ENCODE measurements at places on chromosomes 11 and 22.

DNA sequence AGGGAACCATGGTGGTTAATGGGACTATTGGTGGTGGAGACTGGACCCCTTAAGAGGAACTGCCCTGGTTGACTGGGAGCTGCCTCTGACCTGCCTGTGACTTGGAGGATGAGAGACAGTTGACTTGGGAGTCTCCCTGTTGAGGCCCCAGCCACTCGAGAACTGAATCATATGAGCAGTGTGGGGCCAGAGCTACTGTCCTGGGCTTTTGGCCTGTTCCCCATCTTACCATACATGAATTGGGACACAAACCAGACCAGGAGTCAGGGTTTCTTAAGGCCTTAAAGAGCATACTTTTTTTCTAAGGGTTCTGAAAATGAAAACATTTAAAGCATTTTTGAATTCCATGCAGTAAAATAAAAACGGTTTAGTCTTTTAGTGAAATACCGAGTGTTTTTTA lies 92.8 kb downstream of the TEAD1 start:
- no peak for DNase-seq

- no peak for DNase-seq
Measured at GRCh38 chr11:68947151-68947550, 33.6 kb downstream of the MRGPRD start.

- no peak for DNase-seq
Measured at GRCh38 chr22:44089717-44090570, 65.8 kb downstream of the PARVB start.

GRCh38 chr11:47499161-47499560 lies 50.2 kb upstream of the RAPSN start:
- DNase-seq: no peak

GRCh38 chr22:49307481-49307830 lies 520.2 kb downstream of the BRD1 start:
- no peak for DNase-seq

- DNase-seq: no peak
Measured at GRCh38 chr11:124075841-124076651, 34.9 kb upstream of the OR10G7 start.

DNA sequence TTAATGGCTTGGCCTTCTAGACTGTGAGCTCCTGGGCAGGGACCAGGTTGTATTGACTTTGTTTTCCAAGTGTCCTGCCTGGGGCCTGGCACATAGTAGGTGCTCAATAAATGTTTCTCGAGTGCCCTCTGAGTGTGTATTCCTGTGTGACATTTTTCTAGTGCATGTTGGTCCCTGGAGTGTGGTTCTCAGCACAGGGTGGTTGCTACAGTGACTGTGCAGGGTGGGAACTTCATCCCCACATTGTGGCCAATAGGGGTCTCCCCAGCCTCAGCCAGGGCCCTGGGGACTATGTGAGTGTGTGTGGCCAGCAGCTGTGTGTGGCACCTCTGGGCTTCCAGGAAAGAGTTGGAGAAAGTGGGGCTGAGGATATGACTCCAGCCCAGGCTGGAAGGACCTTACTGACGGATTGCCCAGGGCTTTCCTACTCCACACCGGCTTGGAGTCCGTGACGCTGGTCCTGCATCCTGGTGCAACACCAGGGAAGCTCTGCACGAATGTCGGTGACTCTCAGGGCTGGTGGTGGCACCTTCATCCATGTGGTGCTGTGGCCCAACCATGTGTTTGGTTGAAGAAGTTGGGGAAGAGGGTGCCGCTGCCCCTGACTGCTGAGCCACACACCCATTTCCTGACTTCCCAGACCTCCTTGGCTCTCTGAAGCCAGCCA lies 9.0 kb upstream of the MARK2 start:
- peak; percentile 54 for DNase-seq

DNA sequence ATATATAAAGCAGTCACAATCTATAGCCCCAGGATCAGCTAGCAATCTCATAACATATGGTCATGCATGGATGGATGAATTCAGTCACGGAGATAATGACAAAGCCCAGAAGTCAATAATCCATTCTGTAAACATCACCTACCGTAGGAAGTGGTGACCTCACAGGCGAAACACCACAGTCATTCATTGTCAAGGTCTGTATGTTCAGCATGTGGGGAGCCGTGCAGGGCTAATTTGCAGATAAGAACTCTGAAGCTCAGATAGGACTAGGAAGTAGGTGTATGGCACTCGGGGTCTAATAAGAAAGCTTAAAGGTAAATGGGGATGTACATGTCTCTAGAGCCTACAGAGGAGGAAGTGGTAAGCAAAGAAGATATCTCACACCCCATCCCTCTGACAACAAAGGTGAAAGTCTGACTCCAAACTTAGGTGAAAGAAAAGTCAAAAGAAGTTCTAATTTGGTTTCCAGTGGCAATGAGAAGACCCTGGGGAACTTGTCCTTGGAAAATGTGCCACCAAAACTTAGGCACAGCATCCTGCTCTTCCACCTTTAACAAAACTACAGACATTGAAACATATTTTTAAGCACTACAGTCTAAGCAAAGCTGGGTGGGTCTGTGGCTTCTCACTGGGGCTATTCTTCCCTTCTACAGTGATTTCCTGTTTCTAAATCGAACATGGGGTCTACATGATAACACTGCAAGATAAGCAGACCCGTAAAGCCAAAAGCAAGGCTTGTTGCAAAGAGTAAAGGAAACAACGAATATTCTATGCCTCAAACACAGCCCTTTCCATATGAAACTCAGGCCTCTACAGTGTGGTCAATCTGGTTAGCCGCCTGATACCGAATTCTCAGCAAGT lies 5.2 kb downstream of the CRTAM start:
- DNase-seq: no peak

GRCh38 chr11:118219244-118219643 lies 5.6 kb downstream of the JAML start:
- DNase-seq: no peak

GRCh38 chr22:23315341-23315917 lies 135.1 kb downstream of the BCR start:
- DNase-seq: no peak

GRCh38 chr11:11710556-11710955 lies 88.8 kb upstream of the GALNT18 start:
- DNase-seq: no peak

DNA sequence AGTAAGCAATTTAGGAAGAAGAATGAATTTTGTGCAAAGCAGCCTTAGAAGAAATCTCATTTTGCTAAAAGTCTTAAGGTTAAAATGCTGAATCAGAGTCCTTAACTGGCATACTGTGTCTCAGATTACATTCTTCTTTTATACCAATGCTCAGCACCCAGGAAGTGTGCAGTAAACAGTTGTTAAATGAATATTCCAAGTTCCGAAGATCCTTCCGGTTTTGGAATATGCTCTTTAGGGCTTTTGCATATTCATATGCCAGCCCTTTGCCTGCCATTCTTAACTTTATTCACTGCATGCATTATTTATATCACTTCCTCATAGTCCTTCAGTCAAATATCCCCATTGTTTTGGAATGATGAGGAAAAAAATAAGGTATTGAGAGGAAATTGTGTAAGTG lies 242.0 kb downstream of the DDX10 start:
- DNase-seq: peak; percentile 19

- no peak for DNase-seq
Measured at GRCh38 chr11:111185266-111185665, 60.3 kb upstream of the POU2AF2 start.

- no peak for DNase-seq
Measured at GRCh38 chr11:11016068-11016467, 158.2 kb upstream of the ZBED5 start.

- no peak for DNase-seq
Measured at GRCh38 chr11:29482510-29482909, 534.3 kb downstream of the KCNA4 start.

- DNase-seq: no peak
Measured at GRCh38 chr11:61059260-61059752, 43.0 kb upstream of the CD5 start.

GRCh38 chr22:43337946-43338345 lies 5.2 kb downstream of the SCUBE1 start:
- DNase-seq: no peak

- no peak for DNase-seq
Measured at GRCh38 chr22:19201869-19202798, 23.6 kb upstream of the SLC25A1 start.

- DNase-seq: no peak
Measured at GRCh38 chr11:41053894-41054293, 405.6 kb downstream of the LRRC4C start.

DNA sequence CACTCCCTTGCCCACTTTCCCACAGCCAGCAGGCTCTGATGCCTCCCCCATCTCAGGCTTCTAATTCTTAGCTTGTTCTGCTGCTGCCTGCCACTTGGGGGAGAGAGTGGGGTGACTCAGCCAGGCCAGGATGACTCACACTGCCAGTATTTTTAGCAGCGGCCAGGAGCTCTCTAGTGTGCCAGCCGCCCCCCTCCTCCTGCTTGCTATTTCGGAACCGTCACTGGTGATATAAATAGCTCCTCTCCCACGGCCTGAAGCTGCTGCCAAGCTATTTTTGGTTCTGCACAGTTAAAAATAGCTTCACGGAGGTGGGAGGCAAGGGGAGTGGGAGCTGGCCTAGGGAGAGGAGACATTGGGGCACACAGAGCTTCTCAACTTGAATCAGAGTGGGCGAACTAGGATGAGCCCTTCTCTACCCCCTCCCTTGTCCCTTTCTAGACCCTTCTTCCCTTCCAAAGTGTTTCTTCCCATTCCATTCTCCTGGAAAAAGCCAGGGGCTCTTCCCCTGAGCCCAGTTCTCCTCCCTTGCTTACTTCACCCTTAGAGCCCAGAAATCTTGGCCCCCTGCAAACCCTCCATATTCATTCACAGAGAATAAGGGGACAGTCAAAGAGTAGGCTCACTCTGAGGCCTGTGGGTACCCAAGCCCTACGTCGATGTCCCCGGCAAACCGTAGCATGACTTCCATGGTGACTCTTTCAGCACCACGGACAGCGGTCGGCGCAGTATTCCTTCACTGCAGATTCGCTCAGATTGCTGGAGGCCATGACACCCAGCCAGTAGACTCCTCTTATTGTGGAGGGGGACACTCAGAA lies 2.5 kb upstream of the NPAS4 start:
- peak; percentile 97 for DNase-seq

- DNase-seq: no peak
Measured at GRCh38 chr11:64316672-64317324, 561 bp downstream of the TRMT112 start.

DNA sequence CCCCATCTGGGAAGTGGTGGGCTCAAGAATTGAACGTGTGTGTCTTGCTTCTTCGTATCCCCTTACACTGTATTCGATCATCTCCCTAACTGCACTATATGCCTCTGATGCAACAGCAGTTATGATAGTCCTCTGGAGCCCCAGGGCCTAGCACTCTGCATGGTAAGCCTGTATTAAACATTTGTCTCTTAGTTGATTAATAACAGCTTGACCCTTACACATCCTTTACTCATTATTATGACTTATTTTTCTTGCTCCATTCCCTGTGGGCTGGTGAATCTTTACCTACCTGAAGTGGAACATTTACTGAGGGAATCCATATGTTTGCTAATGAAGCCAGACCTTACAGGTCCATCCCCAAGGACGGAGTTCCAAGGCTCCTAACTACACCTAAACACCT lies 5.6 kb downstream of the STX3 start:
- no peak for DNase-seq

DNA sequence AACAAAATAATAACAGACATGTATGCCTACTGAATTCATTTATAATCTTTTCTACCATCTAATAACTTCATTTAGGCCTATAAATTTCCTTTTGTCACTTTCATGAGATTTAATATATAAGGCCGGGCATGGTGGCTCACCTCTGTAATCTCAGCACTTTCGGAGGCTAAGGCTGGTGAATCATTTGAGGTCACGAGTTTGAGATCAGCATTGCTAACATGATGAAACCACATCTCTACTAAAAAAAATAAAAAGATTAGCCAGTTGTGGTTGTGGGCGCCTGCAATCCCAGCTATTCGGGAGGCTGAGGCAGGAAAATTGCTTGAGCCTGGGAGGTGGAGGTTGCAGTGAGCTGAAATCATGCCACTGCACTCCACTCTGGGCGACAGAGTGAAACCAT lies 14.2 kb upstream of the NTM start:
- DNase-seq: no peak

DNA sequence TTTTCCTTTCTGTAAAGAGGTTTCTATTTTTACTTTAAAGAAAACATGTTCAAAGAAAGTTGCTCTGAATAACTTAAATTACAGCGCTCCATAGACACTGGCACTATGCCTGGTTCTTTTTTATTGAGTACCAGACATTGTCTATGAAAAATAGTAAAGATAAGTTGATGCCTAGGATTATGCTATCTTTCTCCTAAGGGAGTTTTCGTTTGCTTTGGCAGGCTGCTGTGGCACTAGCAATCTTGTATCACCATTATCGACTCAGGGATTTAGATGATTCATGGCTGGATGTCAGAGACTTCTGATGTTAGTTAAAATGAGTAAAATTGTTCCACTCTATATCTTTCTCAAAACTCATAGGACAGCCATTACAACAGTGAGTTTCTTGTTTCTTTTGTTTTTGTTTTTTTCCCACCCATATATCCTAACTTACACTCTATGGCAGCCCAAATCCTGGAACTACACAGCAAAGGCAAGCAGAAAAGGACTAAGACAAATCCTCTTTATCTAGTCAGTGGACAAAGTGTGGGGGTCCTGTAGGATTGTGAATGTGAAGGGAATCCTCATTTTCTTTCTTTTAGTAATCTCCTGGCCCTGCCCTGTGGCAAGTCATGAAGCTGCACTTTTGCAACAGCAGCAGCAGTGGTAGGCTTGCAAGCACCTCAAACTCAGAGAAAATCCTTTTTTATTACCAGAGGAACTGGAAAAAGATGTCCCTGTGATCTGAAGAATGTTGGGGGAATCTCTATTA lies 20.7 kb downstream of the SLN start:
- DNase-seq: no peak

GRCh38 chr11:63573881-63574855 lies 11.0 kb upstream of the PLAAT2 start:
- DNase-seq: no peak

- DNase-seq: no peak
Measured at GRCh38 chr11:75441804-75442132, 8.8 kb upstream of the KLHL35 start.

All from HTR-8/SVneo (cell line).